ENCODE measurements at places on chromosomes 6 and 20.

GRCh38 chr6:5706124-5707033 lies 300.3 kb downstream of the NRN1 start:
- DNase-seq: no peak

GRCh38 chr6:13485923-13486562 lies 1.4 kb downstream of the GFOD1 start:
- DNase-seq: peak; percentile 74

- DNase-seq: no peak
Observed at GRCh38 chr6:105757512-105758200, 328.5 kb upstream of the PRDM1 start.

GRCh38 chr6:148999929-149000468 lies 253.2 kb downstream of the UST start:
- no peak for DNase-seq

DNA sequence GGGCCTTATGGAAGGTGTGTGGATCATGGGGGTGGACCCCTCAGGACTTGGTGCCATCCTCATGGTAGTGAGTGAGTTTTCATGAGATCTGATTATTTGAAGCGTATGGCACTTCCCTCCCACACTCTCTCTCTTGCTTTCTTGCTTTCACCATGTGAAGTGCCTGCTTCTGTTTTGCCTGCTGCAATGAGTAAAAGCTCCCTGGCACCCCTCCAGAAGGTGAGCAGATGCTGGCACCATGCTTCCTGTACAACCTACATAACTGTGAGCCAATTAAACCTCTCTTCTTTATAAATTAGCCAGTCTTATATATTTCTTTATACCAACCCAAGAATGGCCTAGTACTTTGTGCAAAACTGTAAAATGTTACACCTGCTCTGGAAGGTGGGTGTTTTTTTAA lies 396.8 kb upstream of the HS3ST5 start:
- DNase-seq: peak; percentile 68

- DNase-seq: no peak
Observed at GRCh38 chr6:22328474-22328873, 31.6 kb upstream of the PRL start.

- DNase-seq: no peak
Observed at GRCh38 chr6:98041921-98042320, 758.9 kb upstream of the MMS22L start.

- no peak for DNase-seq
Observed at GRCh38 chr6:73523434-73524123, 2.7 kb upstream of the EEF1A1 start.

DNA sequence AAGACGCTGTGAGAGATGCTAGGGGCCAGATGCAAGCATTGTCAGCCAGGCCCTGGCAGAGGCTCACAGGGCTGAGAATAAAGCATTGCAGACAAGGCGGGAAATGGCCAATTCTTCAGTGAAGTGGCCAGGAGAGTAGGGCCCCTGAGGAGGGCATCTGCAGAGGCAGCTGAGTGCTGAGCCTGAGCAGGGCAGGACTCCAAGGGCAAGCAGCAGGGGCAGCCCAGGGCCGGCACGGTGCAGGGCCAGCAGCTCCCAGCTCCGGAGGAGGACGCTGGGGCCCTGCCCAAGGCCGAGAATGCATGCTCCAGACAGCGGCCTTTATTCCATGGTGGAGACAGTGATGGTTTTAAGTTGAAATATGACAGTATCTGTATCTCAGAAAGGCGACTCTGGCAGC lies 305.5 kb downstream of the FOXC1 start:
- no peak for DNase-seq

DNA sequence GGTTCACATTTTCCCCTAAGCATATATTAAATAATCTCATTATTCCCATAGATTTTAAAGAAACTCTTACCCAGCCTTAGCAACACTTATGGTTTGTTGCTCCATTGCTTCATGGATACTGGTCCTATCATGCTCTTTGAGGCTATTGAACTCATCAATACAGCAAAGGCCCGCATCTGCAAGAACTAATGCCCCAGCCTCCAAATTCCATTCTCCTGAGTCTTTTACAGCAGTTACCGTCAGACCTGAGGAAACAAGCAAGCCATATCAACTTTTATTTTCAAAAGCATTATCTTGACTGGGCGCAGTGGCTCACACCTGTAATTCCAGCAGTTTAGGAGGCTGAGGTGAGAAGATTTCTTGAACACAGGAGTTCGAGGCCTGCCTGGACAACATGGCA lies 37.7 kb upstream of the ASF1A start:
- no peak for DNase-seq

GRCh38 chr6:75849329-75850025 lies 100.4 kb downstream of the MYO6 start:
- no peak for DNase-seq

DNA sequence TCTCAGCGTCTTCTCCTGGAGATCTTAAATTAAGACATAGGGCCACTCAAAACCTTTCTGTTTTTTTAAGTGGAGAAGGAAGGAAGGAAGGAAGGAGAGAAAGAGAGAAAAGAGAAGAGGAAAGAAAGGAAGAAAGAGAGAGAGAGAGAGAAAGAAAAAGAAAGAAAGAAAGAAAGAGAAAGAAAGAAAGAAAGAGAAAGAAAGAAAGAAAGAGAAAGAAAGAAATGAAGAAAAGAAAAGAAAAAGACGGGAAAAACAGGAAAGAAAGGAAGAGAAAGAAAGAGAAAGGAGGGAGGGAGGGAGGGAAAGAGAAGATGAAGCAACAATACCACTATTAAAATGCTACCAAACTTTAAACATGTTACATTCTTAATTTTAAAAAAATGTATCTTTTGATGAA lies 336.5 kb upstream of the ARID1B start:
- DNase-seq: no peak

DNA sequence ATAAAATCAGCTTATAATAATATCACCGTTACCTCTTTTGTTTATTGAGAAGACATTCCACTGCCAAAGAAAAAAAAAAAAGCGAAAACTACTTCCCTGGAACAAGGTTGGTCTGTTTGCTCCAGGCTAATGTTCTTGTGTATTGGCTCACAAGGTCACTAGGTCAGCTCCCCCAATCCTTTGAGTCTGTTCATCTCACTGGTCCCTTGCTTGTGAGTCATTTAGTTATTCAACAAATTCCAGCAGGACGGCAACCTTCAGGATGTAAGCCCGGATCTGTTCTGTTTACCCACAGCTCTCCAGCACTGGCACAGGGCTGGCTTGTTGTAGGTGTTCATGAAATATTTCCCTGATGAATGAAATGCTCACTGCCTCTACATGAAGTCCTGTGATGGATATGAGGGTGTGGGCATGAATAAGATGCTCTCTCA lies 3.3 kb downstream of the ARHGAP40 start:
- no peak for DNase-seq

GRCh38 chr20:58670102-58670501 lies 19.0 kb downstream of the STX16 start:
- no peak for DNase-seq

DNA sequence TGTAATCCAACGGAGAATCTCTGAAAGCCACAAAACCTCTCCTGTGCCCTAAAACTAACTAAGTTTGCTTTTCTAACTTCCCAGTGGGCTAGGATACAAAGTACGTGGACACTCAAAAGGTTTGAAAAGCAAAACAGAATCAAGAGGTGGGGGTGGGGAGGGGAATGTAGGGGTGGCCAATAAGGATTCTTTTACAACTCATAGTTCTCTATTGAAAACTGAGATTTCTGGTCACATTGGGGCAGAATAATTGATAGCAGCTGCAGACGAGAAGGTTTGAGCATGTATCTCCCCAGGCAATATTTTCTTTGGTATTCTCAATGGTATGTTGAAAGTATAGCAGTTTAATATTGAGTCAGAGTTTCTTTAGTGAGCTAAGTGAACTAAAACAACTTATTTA lies 376.7 kb upstream of the CITED2 start:
- DNase-seq: no peak

DNA sequence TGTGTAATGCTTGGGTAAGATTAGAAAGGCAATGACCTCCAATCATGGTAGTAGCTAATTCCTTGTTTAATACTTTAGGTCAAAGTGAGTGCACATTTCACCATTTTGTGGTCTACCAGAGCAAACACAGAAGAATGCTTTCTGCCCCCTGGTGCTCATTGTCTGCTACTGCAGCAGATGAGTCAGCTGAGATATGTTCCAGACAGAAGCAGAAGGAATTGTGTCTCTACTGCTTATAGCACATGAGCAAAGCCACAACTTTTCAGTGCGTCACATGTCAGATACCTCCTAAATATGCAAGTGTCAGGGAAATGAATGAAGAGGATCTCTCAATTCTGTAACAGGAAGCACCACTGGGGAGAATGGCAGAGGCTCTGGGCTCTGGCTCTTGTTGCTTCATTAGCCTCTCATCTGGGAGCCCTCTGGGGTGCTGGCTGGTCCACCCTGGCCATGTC lies 308.9 kb downstream of the ALDH8A1 start:
- peak; percentile 54 for DNase-seq

DNA sequence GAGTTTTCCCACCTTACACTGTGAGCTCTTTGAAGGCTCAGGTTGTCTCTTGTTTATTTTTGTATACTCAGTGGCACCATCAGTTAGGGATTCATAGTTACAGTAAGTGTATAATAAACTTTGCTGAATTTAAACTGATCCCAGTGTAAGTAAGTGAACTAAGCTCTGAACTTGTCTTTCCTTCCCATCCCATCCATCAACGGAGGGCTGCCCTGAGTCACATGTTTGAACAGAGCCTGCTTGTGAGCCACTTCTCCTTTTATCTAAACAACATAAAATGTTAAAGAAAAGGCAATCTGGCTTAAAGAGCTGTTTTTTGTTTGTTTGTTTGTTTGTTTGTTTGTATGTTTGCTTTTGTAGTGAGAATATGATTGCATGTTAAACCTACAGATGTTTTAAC lies 185.7 kb upstream of the MARCKS start:
- no peak for DNase-seq

DNA sequence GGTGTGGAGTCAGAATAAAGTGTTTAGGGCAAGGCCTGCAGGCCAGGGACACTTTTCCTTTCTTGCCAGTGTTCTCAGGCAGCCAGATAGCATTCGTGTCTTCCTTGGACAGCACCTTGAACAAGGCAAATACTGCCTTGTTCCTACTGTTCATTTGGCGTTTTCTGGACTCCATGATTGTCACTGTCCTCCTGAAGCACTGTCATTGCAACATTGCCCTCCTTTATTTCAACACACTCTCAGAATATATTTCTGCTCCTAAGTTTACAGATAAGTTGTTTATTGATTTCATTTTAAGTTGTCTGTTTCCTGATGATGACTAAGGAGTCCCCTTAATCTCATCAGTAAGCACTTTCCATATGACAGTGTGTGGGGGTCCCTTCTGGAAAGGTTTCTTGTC lies 15.1 kb upstream of the DEF6 start:
- no peak for DNase-seq

DNA sequence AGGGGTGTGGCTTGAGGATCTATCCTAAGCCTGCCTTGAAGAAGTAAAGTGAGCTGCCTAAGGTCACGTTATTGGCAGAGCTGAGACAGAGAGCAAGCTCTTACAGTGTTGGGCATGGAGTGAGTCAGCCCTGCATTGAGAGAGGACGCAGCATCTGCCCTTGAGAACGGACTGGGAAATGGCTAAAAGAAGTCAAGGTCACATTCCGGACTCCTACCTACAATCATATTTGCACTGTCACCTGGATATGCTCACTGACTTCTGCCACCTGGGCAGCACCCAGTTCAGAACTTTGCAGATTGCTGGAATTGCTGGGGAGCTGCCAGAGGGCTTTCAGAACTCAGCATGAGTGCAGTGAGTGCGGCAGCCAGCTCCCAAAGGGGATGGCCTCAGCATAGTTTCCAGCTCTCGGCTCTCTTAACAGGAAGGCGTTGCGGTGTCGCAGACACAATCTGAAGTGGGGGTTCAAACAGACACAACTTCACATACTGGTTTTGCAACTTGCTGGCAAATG lies 199.3 kb upstream of the SGK1 start:
- no peak for DNase-seq

DNA sequence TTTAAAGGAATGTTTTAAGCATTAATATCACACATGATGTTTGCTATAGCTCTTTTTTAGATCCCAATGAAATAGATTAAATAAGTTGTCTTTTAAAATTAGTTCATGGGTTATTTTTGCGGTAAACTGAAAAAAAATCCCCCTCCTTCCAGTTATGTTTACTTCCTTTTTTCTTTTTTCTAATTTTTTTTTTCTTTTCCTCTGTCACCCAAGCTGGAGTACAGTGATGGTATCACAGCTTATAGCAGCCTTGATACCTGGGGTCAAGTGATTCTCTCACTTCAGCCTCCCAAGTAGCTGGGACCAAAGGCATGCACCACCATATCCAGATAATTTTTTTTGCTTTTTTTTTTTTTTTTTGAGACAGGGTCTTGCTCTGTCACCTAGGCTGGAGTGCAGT lies 17.8 kb upstream of the SCAF8 start:
- DNase-seq: no peak

DNA sequence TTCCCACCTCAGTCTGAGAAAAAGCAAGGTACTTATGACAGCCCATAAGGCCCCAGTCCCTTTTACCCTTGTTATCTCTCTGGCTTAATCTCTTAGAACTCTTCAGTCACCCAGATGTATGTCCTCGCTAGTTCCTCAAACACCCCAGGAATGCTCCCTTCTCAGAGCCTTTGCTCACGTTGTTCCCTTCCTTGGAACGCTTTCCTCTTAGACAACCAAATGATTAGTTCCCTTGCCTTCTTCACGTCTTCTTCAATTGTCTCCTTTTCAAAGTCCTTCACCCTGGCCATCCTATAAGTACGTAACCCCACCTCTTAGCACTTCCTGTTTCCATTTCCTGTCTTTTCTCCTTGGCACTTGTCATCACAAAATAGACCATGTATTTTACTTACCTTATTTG lies 1.1 kb upstream of the APOBEC2 start:
- DNase-seq: no peak

GRCh38 chr6:161414180-161414579 lies 140.3 kb upstream of the AGPAT4 start:
- DNase-seq: no peak

DNA sequence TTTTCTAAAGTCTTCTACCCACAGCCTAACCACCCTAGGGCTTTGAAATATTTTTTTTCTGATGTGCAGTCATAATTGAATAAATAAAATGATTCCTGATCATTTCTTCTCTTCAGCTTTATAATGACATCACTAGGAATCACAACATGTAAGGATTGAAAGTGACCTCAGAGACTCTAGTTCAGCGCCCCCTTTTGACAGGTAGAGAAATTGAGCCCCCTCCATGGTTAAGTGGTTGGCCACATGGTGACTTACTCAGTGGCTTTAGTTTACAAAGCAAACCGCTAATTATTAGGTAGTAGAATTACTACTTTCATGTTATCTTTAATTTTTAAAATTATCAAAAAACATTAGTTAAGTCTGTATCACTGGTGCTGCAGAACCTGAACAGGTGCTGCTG lies 13.3 kb upstream of the SLC2A12 start:
- DNase-seq: peak; percentile 19

- no peak for DNase-seq
Observed at GRCh38 chr6:137911675-137912191, 44.7 kb downstream of the TNFAIP3 start.

GRCh38 chr6:49801525-49801924 lies 14.4 kb upstream of the PGK2 start:
- DNase-seq: no peak

Measured in NCI-H524 (cell line).